ENCODE measurements at places on chromosomes 7 and 10.

- DNase-seq = peak; percentile 77
Observed at GRCh38 chr10:3776796-3777571, 8.0 kb downstream of the KLF6 start.

DNA sequence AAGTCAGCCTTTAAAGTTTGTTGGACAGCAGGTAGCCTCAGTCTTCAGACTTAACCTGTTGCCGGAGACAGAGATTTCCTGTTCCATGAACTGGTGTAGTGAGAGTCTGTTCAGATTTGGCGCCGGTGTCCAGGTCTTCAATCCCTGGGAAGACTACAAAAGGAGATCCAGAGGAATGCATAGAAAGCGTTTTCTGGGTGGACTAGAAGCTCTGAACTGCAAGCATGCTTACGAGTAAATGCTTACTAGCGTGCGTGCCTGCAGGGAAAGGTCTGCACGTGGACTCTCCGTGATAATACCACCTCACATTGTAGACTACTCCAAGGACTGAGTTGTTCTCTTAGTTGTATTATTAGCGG, 878 bp downstream of the GLRX3 start:
- peak; percentile 68 for DNase-seq

DNA sequence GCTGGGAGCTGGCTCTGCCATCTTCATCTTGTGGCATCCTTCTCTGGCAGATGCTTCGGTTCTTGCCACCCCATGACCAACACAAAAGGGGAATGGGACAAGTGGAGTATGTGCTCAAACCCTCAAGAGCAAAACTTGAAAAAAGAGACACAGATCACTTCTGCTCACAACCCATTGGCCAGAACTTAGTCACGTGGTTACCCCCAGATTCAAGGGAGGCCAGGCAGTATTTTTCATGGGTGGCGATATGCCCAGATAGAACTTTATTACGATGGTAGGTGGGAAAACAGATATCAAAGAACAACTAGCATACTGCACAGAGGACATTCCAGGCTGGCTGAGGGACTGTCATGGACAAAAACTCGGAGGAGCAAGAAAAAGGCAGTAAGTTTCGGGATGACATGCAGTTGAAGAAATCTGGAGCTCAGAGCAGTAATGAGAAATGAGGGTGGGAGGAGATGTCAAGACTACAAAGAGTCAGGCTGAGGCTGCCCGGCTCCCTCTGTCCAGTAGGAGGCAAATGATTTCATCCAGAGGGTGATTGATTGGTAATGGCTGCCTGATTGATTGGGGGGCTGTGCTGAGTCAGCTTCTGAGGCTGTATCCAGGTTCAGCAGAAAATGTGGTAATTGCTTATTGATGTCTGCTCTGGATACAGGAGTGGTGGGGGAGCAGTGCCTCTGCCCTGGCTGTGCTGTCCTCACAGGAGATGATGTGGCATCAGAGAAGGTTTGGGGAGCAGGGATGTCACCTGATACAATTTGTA, 25.3 kb downstream of the COL13A1 start:
- no peak for DNase-seq

DNA sequence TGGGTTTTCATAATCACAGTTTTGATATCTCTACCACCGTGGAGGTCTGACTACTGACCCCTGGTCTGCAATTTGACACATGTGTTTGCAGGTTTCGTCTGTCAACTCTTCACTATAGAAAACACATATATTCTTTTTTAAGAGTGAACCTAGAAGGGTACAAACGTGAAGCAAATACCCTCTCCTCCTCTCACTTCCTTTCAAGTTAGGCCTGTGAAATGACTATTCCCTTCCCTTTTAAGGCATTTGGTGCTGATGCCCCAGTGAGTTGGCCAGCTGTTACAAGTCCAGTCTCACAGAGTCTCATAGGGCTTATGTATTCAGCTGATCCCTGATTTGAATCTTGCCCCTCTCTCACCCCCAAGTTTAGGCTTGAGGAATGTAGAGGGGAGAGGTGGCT, 742.0 kb upstream of the IGFBP3 start:
- no peak for DNase-seq

- DNase-seq = no peak
Observed at GRCh38 chr10:58701405-58702135, 188.9 kb downstream of the BICC1 start.

GRCh38 chr10:95819620-95820329, 63.8 kb downstream of the ENTPD1 start:
- no peak for DNase-seq

DNA sequence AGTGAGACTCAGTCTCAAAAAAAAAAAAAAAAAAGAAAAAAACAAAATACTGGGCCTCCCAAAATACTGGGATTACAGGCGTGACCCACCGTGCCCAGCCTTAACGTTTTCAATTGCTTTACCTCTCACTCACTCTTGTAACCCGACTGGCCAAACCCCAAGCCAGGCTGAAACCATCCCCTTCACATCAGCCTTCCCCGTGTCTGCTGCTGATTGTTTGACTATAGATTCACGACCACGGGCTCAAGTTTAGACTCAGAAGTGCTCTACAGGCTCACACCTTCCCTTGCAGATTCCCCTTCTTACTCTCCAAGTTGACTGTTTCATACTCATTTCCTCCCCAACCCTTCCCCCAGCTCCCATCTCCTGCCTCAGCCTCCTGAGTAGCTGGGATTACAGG, 22.3 kb downstream of the TYW1 start:
- no peak for DNase-seq

- DNase-seq = no peak
Observed at GRCh38 chr7:157522954-157523353, 186.2 kb downstream of the DNAJB6 start.

DNA sequence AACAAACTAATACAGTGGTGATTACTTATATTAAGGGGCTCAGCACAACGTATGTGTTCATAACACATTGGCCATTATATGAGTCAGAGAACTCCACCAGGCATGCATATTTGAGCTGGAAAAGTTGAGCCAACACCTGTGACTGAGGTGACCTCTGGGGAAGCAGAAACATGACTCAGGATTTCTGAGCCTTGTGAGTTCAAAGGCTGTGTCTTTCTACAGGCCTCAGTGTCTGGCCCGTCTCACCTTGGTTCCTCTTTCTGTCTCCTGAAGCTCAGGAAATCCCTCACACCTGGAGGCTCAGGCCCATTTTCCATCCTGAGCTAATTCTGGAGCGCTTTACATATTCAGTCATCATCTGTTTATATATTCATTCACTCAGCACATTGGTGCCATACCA, 230.9 kb upstream of the AGK start:
- peak; percentile 16 for DNase-seq

DNA sequence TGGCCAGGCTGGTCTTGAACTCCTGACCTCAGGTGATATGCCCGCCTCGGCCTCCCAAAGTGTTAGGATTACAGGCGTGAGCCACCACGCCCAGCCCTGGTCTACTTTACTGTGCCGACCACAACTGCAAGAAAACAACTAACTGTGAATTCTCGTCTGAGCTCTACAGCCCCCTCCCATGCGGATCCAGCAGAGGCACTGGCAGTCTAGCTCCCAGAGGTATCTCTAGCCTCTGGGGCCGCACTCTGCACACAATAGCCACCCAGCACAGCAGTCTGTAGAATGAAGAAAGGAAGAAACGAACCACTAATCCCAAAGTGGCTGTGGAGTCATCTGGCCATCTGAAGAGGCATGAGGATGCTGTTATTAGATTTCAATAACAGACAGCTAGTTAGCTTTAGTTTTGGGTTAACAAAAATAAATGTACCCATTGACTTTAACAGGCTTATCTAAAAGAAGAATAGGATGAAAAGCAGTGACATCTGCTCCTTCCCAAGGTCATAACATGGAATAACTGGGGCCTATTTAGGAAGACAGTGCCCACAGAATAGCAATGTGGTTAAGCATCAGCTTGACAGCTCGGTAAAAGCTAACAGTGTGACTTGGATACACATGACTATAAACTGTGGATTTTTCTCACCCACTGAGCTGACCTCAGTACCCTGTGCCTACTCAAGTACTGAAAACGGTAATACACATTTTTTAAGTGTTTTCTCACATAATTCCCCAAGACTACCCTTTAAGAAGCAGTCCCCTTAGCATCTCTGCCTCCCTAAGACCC, 131.9 kb downstream of the TNS3 start:
- no peak for DNase-seq

DNA sequence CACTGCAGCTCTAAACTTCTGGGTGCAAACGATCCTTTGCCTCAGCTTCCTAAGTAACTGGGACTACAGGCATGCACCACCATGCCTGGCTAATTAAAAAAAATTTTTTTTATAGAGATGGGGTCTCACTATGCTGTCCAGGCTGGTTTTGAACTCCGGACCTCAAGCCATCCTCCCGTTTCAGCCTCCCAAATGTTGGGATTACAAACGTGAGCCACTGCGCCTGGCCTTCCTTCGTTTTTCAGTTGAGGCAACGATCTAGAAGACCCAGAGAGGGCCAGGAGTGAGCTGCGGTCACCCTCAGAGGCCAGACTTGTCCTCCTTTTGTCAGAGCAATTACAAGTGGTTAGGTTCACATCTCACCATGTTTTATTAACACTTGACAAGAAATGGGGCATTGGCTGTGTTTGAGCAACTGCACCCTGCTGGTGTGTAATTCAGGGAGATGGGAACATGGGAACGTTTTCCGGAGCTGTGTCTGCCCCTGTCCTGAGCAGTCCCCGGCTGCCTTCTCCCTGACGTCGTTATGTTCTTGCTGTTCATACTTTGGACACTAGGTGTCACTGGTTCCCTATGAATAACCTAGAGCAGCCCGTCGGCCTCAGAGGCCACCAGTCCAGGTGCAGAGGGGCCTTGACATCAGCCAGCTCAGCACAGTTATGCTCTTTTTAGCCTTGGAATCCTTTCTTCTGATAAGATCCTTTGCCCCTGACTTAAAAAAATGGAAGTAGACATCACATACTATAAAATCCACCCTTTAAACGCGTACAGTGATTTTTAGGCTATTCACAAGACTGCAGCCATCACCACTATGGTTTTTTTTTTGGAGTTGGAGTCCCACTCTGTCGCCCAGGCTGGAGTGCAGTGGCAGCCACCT, 375.0 kb downstream of the TYW1 start:
- peak; percentile 90 for DNase-seq

GRCh38 chr10:42428534-42428933, 209.8 kb downstream of the ZNF33B start:
- no peak for DNase-seq

DNA sequence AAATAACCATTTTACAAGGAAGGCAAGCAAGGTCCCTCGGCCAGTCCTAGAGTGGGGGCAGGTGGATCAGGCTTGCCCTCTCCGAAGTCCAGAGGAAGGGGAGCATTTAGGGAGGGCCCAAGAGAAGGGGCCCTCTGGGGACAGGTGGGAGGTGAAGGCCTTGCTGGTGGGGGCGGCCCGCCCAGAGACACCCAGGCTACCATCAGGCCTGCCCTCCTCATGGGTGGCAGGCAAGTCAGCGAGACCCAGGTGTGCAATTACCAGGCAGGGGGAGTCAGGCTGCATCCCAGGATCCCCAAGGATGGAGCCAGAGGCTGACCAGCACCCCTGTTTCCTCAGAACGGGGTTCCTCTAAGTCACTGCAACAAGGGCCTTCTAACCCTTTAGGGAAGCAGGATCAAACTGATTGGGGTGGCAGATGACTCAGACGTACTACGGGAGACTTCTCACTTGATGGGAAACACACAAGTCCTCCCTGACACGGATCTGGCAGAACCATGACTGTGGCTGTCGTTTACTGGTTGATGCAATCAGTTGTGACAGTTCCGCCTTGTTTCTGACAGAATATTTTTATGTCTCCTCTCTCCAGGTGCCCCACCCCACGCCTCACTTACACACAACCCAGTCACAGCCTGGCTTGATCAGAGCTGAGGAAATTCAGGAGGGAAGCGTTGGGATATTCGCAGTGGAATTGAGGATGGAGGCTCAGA, 8.2 kb downstream of the LOXL4 start:
- DNase-seq = no peak

- DNase-seq = no peak
Observed at GRCh38 chr10:60878224-60878623, 65.8 kb downstream of the RHOBTB1 start.

- no peak for DNase-seq
Observed at GRCh38 chr7:101241443-101242349, 3.2 kb downstream of the FIS1 start.

DNA sequence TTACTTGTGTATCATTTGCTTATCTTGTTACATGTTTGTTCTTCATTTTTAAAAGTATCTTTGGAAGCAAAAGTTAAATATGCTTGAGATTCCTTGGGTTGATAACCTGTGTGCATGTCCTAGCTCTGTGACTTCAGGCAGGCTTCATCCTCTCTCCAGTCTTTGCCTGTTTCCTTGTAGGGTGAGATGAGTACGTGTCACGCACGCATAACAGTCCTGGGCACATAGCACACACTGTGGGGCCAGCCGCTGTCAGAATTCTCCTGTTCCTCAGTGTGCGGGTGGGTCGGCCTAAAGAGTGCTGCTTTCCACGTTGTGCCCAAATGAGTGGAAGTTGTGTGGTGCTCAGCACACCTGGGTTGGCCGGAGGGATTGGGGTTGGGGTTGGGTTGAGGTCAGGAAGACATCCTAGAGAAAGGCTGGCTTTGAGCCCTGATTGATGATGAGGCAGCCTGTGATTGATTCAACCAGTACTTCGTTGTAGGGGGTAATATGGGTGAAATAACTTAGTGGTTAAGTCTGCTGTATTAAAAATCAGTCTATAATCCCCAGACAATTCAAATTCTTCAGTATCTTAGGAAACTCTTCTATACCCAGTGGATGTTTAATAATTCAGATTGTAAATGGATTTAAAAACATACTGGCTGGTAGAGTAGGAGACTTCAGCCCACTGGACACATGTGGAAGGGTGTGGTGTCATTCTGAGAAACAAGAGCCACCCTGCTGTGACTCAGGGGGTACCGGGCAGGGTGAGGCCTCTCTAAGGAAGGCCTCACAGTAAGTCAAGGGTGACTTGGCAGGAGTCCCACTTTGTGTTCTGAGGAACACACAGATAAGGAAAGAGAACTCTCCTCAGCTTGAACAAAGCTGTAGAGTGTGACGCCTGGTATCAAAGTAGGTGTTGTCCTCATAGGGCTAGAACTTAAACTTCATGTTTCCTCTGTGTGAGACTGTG, 54.8 kb downstream of the DAGLB start:
- peak; percentile 90 for DNase-seq

DNA sequence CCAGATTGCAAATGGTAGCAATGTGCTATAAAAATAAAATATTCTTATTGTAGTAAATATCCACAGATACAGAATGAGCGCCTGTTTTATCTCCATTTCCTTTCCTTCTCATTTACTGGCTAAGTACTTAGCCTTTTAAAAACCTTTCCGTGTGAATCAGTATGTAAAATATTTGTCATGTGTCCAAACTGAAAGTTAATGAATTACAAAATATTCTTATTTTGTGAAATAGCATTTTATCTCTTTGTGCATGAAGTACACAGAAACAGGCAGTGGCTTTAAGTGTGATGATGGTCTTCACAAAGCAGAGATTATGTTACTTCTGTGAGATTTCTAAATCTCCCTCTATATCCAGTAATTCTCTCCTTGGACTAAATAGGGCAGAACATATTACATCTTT, 56.7 kb upstream of the KIAA1217 start:
- DNase-seq = no peak

DNA sequence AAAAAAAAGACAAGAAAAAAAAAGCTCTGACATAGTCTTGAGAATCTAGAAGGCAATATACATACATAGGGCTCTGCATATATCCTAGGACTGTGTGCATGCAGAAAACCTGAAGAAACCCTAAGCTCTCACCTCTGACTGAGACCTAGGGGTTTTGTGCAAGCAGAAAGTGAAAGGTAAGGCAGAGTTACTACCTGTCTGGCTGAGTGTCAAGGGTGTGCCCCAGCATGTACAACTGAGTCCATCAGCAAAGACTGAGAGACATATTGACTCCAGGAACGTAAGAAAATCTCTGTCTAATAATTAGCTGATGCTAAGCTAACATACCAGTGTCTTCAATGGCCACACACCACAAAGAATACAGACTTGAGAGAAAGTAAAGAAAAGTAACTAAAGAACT, 16.3 kb upstream of the HNRNPH3 start:
- no peak for DNase-seq

Measured in hepatocyte (in vitro differentiated cells).